ENCODE measurements at places on chromosomes 12 and 14. TPM values are rescaled to one million over a fixed set of nuclear protein-coding genes. Genes with fewer than 3 reads are reported as not detected.

ACVRL1 gene
- total RNA-seq = 0.36 TPM

CCDC175 gene
- not detected for total RNA-seq

GRCh38 chr12:50734409-50735263 is 29.3 kb upstream of the ATF1 start:
- peak; percentile 75 for DNase-seq

- no peak for DNase-seq
Observed at GRCh38 chr14:93742761-93743160, 45.5 kb downstream of the PRIMA1 start.

MIA2 gene
- 16.4 TPM for total RNA-seq

DNA sequence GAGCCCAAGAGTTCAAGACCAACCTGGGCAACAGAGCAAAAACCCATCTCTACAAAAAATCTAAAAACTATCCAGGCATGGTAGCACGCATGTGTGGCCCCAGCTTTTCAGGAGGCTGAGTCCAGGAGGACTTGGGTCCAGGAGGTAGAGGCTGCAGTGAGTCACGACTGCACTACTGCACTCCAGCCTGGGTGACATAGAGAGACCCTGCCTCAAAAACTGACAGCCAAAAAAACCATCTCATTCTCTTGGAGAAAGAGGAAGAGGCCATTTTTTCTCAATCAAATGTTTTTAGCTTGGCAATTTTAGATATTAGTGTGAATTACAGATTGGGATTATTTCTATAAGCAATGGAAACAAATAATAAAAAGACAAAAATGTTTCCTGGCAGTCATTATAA is 38.2 kb downstream of the ZFC3H1 start:
- DNase-seq = no peak

RD3L gene
- total RNA-seq = not detected

ACSS3 gene
- 24.4 TPM for total RNA-seq

Data from SJCRH30 (cell line).